ENCODE measurements at places on chromosomes 1 and 21.

DNA sequence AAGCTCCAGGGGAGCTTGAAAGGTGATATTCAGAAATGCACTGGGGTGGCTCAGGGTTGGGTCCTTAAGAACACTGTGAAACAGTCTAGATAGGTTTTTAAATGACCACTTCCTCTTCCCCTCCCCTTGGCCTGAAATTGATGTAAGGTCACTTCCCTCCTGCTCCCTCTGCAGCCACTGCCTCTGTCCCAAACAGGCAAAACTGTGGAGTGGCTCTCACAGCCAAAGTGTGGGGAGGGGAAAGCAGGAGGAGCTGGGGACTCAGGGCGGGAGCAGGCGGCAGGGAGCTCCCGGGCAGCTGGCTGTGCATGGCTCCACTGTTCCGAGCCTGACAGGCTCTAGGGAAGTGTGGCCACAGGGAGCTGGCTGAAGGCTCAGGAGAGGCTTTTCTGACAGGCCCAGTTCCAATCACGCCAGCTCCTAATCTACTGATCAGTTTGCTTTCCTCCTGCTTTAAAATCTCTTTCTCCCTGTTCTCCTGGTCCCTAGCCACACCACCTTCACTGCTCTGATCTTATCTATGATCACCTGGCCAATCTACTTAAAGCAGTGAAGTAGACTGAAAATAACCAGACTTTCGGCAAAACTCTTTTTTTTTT, 5.1 kb upstream of the CSRP1 start:
- no peak for DNase-seq

GRCh38 chr1:71780681-71781080, 501.7 kb downstream of the NEGR1 start:
- DNase-seq: no peak

DNA sequence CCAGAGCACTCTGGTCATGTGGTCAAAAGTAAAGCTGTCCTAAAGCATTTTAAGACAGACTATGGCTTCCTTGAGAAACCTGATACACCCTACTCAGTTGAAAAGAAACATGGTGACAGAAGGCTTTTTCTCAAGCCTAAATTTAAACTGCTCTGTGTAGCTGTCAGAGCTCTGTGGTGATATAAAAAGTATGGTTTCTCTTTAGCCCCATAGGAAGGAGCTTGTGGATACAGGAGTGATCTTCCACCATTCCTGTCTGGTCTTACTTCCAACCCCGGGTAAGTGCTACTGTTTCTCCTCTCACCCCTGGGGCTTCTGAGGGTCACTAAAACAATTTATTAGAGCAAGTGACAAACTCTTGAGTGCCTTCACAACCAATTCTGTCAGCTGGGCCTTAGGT, 8.5 kb downstream of the TP53BP2 start:
- DNase-seq: no peak

DNA sequence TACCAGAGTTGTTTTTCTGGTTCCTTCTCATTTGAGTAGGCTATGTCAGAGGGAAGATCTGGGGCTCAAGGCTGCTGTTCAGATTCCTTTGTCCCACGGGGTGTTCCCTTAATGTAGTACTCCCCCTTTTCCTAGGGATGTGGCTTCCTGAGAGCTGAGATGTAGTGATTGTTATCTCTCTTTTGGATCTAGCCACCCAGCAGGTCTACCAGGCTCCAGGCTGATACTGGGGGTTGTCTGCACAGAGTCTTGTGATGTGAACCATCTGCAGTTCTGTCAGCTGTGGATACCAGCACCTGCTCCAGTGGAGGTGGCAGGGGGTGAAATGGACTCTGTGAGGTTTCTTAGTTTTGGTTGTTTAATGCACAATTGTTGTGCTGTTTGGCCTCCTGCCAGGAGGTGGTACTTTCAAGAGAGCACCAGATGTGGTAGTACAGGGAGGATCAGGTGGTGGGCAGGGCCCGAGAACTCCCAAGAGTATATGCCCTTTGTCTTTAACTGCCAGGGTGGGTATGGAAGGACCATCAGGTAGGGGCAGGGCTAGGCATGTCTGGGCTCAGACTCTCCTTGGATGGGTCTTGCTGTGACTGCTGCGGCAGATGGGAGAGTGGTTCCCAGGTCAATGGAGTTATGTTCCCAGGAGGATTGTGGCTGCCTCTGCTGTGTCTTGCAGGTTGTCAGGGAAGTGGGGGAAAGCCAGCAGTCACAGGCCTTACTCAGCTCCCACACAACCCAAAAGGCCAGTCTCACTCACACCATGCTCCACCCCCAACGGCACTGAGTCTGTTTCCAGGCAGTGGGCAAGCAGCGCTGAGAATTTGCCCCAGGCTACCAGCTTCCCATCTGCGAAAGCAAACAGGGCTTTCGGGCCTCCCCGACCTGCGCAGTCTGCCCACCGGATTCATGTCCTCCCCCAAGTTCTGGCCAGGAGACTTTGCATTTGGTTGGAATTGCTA, 64.2 kb downstream of the SERINC2 start:
- no peak for DNase-seq

DNA sequence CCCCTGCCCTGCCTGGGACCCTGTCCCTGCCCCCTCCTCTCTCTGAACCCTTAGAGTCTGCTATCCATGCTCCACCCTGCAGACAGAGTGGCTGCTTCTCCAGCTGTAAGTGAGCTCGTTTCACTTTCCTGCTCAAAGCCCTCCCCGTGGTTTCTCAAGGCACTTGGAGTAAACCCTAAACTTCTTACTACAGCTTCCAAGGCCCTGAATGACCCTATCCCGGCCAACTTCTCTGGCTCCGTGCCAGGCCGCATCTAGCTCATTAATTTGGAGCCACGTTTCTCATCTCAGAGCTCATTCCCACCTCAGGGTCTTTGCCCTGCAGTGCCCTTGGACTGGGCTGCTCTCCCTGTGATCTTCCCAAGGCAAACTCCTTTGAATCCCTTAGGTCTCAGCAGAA, 235.1 kb upstream of the RUNX1 start:
- no peak for DNase-seq

GRCh38 chr1:181658581-181658980, 175.3 kb downstream of the CACNA1E start:
- no peak for DNase-seq

- no peak for DNase-seq
Measured at GRCh38 chr1:214719207-214719606, 116.2 kb downstream of the CENPF start.

GRCh38 chr1:156667968-156668709, 9.1 kb downstream of the NES start:
- no peak for DNase-seq

GRCh38 chr1:109158433-109158832, 44.5 kb downstream of the ELAPOR1 start:
- DNase-seq: no peak

DNA sequence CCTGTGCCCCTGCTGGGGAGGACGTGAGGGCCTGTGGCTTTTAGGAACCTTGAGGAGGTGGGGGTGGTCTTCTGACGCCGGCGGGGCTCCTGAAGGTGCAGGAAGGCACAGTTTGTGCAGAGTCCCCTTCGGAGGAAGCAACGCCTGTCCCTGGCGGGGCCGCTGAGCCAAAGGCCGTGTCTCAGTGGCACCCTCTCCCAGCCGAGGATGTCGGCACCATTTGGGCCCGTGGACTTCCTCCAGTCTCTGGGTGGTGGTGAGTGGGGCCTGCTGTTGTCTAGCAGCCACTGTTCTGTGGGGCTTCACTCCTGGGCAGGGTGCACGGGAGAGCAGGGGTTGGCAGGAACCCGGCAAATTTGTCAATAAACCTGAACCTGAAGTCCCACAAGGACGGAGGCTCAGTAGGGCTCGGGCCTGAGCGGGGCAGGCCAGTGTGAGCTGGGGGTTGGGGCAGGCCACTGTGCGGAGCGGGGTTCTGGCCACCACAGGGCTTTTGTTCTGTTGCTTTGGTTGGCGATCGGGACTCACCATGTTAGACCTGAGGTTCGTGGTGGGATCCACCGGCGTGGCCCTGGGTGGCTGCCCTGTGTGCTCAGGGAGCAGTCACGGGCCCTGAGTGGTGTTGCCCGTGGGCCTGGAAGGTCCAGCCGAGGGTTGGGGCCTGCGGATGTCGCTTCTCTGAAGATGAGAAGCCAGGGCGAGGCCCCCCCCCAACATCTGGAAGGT, 64.8 kb downstream of the SKI start:
- no peak for DNase-seq

- DNase-seq: no peak
Measured at GRCh38 chr1:207901041-207901653, 9.8 kb downstream of the CD34 start.

GRCh38 chr1:155253208-155253607, 2.1 kb downstream of the ENTREP3 start:
- no peak for DNase-seq

- DNase-seq: no peak
Measured at GRCh38 chr1:39564941-39565340, 11.6 kb downstream of the PABPC4 start.

DNA sequence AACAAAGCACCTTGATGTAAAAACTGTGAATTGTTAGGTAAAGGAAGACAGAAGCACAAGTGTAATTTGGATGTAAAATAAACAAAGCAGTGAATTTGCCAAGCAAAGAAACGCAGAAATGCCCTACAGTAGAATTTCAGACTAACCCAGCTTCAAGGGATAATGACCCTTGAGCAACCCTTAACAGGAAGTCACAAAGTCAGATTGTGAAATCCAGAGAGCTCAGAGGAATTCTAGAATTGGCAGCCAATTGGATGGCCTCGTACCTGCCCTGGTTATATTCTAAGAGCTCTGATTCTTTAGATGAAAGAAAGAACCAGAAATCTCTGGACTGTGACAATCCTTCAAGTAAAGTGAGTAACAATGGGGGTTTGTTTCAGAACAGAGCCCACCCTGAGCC, 152.7 kb upstream of the CHRM3 start:
- DNase-seq: no peak

DNA sequence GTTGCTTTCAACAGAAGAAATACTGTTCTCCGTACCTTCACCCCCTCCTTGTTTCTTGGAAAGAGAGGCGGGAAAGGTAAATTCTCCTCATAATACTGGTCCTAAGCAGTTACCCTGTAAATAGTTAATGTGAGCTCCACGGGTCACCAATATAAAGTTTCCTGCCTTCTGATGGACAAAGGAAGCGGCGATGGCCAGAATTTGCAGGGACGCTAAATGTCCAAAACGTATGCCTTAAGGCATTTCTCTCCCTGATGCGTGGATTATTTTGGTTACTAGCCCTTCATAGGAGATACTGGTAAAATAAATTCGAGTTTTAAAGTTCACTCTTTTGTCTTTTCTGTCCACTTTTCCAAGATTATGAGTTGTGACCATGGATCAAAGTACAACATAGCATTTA, 898 bp upstream of the PTGS2 start:
- DNase-seq: no peak

- DNase-seq: peak; percentile 19
Measured at GRCh38 chr1:23424293-23425192, at the start of gene TCEA3. Gene TCEA3 (minus strand): TSS chr1:23424748. CDS start chr1:23424633, 115 bp downstream.

GRCh38 chr1:205561501-205562203, 57.2 kb downstream of the CDK18 start:
- no peak for DNase-seq

- no peak for DNase-seq
Measured at GRCh38 chr1:27403931-27404330, 11.5 kb downstream of the GPR3 start.

DNA sequence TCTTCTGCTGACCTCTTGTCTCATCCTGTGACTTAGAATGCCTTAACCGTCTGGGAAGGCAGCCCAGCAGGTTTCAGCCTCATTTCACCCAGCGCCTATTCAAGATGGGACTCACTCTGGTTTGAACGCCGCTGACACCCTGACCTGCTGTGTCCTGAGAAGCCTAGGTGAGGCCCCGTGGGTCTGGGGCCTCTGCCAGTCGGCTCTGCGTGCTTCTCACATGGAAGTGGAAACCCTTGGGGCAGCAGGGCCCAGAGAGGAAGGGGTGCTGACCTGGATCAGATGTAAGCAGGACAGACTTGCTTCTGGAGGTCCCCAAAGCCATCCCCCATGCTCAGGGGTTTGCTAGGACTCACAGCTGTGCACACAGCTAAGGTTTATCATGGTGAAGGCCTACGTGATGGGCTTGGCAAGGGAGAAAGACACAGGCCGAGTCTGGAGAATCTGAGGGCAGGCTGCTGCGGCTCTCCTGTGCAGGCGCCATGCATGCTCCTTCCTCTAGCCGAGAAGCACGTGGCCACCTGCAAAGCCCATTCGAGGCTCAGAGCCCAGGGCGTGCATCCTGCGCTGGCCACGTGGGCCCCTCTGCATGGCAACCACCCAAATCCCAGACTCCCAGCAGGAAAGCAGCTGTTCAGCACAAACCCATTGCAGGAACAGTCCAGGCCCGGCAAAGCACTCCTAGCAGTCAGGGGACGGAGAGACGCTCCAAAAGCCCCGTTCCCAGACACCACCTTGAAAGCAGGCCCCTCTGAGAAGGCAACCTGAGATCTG, 3.8 kb downstream of the TRPM2 start:
- no peak for DNase-seq

DNA sequence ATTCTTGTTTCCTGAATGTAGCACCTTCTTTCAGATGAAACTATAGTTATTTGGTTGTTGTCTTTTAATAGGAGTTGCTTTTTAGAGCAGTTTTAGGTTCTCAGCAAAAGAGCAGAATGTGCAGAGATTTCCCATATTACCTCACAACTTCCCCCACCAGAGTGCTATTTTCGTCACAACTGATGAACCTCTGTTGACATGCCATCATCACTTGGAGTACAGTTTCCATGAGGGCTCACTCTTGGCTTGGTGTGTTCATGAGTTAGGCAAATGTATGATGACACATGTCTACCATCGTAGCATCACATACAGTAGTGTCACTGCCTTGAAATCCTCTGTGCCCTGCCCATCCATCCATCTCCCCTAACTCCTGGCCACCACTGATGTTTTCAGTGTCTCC, 3.7 kb downstream of the IBA57 start:
- DNase-seq: no peak

GRCh38 chr1:166080277-166080966, 86.4 kb downstream of the FAM78B start:
- DNase-seq: no peak

Measured in stimulated activated CD4-positive, alpha-beta T cell treated with anti-CD3 and anti-CD28 coated beads, Interleukin-12 subunit alpha, Interleukin-12 subunit beta, amount 100 ng/mL, for 4 hours (primary cell).